ENCODE measurements at places on chromosomes 12 and 14.

DNA sequence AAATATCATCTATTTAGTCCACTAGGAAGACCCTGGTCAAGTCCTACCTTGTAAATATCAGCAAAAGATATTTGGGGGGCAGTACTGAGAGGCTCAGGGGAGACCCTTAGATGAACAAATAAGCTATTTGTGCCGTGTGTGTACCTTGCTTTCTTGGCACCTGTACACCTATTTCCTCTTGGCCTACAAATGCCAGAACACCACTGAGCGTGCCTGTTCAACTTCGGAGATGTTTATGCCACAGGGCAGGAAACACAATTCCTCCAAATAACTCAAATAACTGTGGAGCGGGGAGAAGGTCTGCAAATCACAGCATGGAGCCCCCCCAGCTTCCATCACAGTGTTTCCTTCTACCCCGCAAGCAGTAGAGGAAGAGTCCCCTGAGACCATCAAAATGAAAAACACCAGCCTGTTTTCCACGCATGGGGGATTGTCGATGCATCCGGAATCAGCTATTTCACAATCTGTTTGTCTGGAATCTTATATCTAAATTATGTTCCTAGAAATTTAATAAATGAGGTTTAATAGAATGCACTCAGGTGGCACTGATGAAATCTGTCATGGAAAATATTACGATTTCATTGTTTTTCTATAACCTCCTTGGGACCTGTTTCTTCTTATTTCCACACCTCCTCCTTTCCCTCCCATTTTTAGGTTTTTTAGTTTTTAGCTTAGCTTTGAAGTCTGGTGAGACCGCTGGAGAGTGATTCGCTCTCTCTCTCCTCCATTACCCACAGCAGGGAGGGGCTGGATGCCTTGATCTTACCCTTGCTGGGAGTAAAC, 254.0 kb upstream of the SRRM4 start:
- no peak for DNase-seq

DNA sequence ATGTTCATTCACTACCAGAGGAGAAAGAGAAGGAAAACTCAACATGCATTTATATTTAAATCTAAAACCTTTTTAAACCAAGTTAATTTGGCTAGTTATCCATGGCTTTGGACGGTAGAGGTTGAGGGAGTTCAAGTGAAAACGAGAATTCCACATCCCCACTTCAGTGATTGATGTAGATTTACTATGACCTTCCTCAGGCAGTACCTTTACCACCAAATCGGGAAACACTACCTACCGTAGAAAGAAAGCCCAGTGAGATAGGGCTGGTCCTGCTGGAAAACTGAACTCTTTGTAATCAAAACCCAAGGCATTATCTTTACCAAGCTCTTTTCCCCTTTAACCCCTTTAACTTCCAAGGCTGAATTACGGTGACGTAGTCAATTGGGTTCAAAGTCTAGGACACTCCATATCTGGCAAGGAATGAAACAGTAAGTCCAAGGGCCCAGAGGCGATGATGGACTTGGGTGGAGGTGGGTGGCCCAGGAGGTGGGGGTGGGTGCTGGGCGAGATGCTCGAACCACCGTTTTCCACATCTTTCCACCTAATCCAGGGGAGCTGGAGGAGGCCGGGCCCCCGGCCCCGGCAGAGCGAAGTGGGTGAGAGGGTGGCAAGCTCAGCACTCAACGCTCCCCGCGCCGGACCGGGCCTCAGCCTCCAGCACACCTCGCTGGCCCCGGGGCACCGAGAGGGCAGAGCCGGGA, 618 bp downstream of the SEC23A start:
- peak; percentile 44 for DNase-seq

DNA sequence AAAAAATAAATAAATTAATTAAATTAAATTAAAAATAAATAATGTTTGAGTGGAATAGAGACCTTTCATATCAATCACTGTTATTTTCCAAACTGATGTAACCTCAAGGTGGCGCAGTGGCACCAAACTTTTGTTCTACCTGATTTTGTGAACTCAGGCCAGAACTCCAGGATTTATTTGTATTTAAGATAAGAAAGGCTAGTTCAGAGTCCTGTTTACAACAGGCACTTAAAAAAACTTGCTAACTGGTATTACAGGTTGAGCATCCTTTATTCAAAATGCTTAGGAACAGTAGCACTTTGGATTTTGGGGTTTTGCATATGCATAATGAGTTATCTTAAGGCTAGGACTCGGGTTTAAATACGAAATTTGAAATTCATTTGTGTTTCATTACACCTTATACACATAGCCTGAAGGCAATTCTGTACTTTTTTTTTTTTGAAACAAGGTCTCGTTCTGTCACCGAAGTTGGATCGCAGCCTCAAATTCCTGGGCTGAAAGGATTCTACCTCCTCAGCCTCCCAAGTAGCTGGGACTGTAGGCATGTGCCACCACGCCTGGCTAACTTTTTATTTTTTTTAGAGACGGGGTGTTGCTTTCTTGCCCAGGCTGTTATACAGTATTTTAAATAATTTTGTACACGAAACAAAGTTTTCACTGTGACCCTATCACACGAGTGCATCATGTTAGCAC, 32.4 kb downstream of the YY1 start:
- DNase-seq: peak; percentile 33

GRCh38 chr12:102528111-102528510, 47.7 kb upstream of the IGF1 start:
- no peak for DNase-seq

- no peak for DNase-seq
These were observed 183.1 kb downstream of the EGLN3 start for GRCh38 chr14:33767586-33768457.

Measured in erythroblast (primary cell).